ENCODE measurements at places on chromosomes 3 and 15. TPM values are rescaled to one million over a fixed set of nuclear protein-coding genes. Genes with fewer than 3 reads are reported as not detected.

RBMS3 gene
- 9.4 TPM for total RNA-seq

LRTM1 gene
- not detected for total RNA-seq

MYH15 gene
- 0.21 TPM for total RNA-seq

ZNF502 gene
- 1.7 TPM for total RNA-seq

MASP1 gene
- not detected for total RNA-seq

TLR9 gene
- total RNA-seq: 0.07 TPM

ERICH6 gene
- total RNA-seq: not detected

BUB1B gene
- 20.3 TPM for total RNA-seq

TRIP4 gene
- 7.8 TPM for total RNA-seq

RHCG gene
- total RNA-seq: 274 TPM

KLHDC8B gene
- 42.4 TPM for total RNA-seq

TPRG1 gene
- total RNA-seq: 2.8 TPM

SOX2 gene
- 24.8 TPM for total RNA-seq

MESP2 gene
- 0.42 TPM for total RNA-seq

TMEM212 gene
- total RNA-seq: not detected

VGLL3 gene
- total RNA-seq: 0.65 TPM

GOLGA8J gene
- total RNA-seq: not detected

EAF1 gene
- total RNA-seq: 21.6 TPM

TGM5 gene
- total RNA-seq: 0.92 TPM

SCN5A gene
- total RNA-seq: not detected

HES1 gene
- 109 TPM for total RNA-seq

TRANK1 gene
- 0.60 TPM for total RNA-seq

ATP11B gene
- total RNA-seq: 55.3 TPM

FOXB1 gene
- not detected for total RNA-seq

MUSTN1 gene
- 0.79 TPM for total RNA-seq

EXD1 gene
- not detected for total RNA-seq

NAALADL2 gene
- 0.23 TPM for total RNA-seq

SPINK8 gene
- not detected for total RNA-seq

All from airway epithelial cell (primary cell).